ENCODE measurements at places on chromosomes 3 and 15.
A peak's percentile ranks its signal among the peaks of the same experiment; 100 is the strongest.

GRCh38 chr3:46325645-46326300, 28.1 kb upstream of the CCR2 start:
- no peak for DNase-seq

GRCh38 chr3:106333911-106334618, 465.3 kb upstream of the CBLB start:
- DNase-seq: peak; percentile 28

DNA sequence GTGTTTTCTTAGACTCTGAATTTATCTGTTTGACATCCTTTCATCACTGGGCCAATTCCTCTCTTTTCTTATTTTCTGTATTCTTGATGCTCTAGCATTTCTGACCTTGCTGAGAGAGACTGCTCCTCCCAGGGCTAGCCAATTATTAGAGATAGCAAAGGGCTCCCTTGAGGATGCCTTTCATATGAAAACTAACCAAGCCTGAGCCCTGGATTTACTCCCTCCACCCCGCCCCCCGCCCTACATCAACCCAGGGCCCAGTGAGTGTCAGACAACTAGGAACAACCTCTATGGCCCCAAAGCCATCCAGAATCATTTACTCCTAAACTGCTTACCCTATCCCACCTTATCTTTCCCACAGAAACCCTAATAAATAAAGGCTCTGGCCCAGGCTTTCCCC, 69.7 kb upstream of the LARS2 start:
- no peak for DNase-seq

- peak; percentile 43 for DNase-seq
Measured at GRCh38 chr15:88636050-88636449, 2.8 kb upstream of the ISG20 start.

DNA sequence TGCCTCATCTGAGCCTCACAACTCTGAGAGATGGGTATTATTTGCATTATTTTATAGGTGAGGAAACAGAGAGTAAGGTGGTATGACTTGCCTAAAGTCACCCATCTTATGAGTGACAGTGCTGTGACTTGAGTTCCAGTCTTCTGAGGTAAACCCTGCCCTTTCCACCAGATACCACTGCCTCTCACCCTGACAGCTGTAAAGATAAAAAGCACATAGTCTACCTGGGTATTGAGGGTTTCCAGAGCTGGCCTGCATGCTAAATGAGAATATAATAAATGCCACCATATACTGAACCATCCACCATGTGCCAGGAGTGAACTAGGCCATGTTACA, 25.6 kb downstream of the RASGRP1 start:
- DNase-seq: no peak

- no peak for DNase-seq
Measured at GRCh38 chr3:146247911-146248310, 3.0 kb downstream of the PLSCR4 start.

DNA sequence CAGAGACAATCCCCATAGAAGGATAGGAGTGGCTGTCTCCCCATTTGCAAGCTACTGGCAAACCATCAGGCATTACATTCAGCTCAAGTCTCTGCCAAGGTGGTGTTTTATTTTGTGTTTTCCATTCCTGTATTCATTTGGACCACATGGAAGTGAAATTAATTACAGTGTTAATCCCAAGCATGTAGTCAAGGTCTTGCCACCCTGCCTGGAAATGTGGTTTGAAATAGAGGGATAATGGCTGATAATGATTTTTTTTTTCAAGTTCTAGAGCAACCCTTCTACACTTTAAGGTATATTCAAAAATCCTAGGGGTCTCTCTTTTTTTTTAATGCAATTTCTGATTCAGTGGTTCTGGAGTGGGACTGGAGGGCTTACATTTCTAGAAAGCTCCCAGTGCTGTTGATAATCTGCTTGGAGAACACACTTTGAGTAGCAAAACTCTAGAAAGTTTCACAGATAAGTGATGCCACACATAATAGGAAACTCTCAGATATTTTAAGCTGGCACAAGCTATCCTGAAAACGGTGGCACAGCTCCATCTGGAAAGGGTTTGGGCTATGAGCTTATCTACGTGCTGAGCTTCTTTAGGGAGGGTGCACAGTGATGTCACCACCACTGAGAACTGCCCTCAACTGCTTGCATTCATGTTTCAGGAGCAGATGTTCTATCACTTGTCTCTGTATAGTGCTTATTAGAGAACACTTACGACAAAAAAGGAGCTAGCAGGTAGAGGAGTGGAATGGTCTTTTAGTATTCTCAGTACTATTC, 140.1 kb upstream of the IL12A start:
- no peak for DNase-seq

GRCh38 chr15:61685534-61685933, 374.7 kb downstream of the VPS13C start:
- DNase-seq: no peak

DNA sequence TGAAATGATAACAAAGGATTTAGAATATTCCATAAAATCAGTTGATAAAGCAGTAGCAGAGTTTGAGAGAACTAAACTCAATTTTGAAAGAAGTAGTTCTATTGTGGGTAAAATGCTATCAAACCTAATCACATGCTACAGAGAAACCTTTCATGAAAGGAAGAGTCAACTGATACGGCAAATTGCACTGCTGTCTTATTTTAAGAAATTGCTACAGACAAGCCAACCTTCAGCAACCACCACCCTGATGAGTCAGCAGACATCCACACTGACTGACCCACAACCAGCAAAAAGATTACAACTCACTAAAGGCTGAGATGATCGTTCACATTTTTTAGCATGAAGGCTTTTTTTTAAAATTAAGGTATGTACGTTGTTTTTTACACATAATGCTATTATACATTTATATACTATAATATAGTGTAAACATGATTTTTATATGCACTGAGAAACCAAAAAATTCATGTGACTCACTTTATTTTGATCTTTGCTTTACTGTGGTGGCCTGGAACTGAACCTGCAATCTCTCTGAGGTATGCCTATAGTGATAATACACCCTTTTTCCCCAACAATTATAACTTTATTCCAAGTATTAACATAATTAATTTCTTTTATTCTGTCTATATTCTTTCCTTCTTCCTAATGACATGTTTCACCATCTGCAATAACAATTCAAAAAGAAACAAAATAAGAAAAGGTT, 109.9 kb downstream of the TBC1D5 start:
- DNase-seq: no peak

DNA sequence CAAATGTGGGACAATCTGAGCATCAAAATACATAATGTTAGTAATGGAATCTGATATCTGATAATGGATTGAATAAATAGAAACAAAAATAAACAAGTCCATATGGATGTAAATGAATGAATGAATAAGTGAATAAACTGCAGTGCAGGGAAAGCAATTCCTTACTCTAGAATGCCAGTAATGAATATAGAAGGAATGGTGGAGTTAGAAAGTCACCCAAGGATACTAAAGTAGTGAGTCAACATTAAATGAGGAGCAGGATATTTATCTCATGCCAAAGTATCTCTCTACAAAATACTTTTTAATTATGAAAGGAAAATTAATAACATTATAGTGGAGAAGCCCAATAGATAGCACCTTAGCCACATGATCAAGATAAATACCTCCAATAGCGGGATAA, 300.3 kb downstream of the FEZF2 start:
- DNase-seq: no peak
